ENCODE measurements at places on chromosomes 5 and 9.

DNA sequence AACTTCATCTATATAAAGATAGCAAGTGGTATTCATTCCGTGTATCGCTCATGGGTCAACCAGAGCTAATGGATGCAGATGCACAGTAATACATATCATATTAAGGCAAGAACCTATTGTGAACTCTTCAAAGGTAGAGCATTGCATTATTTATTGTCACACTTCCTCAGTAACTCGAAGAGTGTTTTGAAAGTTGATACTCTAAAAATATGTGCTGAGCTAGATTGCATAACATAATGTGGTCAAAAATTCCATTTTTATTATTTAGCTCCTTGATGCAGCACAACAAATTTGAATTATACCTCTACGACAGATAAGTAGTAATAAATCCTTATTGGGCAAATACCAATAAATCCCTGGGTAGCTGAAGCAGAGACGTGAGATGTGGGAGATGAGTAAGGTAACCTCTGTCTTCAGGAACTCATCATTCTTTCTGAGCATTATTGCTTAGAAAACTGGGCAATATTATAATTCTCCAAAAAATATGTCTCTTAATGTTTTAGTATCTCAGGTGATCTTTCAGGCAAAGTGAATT lies 70.3 kb downstream of the CDH18 start:
- no peak for DNase-seq

DNA sequence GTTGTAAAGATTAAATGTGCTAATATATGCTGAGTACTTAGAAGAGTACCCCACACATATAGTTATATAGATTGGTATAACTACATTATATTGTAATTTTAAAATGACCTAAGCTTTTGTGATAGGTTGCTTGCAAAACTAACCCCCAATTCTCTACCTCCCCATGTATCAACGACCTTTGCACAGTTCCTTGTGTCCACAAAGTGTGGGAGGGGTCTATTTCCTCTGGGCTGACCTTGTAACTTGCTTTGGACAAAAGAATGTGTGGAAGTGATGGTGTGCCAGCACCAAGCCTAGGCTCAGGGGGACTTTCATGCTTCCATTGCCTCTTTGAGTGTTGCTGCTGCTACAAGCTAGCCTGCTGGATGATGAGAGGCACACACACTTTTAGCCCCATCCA lies 20.6 kb downstream of the C5 start:
- no peak for DNase-seq

- DNase-seq, result no peak
These were observed 578.6 kb upstream of the CCNG1 start for GRCh38 chr5:162858770-162859169.

DNA sequence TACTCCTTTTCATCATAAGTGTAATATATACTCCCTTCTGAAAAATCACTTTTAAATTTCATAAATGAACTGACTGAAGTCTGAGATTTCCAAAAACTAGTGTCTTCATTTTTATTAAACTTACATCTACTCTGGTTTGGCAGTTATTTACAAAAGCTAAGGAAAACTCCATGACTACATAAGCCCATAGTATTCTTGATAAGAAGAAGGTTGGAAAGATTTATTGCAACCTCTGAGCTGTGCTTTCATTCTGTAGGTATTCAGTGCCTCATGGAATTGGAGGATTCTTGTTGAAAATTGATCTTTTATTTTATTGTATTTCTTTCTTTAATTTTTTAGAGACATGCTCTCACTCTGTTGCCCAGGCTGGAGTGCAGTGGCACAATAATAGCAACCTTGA lies 41.7 kb downstream of the GNAQ start:
- no peak for DNase-seq

DNA sequence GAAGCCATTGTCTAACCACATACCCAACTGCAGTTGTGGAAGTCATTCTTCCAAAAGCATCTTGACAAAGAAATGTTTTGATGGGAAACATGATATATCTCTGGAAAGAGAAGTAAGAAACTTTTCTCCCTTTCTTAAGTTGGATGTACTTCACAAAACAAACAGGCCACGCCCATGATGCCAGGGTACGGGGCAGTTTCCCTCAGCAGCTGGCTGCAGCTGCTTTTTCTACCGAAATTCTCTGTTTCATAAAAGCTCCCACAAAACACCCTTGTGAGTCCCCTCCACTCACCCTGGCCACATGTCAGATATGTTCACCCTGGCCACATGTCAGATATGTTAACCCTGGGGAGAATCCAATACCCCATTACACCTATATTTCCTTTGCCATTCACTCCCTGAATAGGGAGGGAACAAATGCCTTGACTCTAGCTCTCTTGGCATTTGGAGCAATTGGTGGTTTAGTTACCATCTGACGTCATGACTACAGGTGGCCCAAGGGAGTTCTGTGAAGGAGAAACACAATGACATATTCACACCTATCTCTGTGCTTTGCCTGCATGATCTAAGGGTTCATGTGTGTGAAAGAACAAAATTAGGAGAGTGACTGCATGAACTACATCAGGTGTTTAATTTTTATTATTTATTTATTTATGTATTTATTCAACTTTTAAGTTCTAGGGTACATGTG lies 103.0 kb downstream of the AOPEP start:
- no peak for DNase-seq

DNA sequence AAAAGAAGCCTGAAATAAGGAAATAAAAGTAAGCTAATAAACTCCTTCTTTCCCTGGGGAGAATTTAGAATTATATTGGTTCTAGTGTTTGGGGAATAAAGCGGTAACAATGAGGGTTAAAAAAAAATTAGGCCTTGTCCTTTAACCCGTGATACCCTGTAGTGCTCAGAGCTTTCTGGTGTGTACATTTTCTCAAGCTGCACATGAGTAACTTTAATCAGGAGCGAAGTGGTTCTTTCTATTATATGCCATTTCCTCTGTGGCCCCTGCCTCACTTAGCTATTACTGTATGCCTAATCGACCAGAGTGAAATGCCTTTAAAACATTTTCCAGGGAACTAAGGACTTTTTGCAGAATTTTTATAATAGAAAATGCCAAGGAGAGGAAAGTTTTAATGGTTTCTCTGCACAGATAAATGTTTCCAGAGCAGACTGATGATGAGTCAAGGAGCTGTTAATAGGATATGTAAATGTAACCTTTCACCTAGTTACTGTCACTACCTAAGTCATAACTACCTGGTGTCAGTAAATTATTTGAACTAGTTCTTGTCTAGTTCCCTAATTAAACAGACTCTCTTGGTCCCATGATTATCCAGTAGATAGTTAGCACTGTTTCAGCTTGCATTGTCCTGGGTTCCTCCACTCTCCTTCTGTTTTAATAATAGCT lies 7.6 kb downstream of the PAM start:
- DNase-seq, result no peak

DNA sequence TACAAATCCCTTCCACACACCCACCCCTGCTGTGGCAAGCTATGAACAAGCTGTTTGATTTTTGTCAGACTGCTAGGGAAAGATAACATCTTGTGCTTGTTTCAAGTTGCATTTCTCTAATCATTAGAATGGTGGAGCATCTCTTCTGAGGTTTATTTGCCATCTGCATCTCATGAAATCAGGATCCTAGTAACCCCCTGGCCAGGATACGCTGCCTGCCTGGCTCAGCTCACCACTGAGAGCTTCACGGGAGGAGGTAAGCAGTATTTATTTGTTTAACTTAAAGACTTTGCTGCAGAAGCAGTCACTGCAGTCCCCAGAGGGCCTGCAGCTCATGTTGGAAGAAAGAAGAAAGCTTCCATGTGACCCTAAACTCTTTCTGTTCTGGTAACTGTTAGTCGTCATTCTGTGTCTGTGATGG lies 83.3 kb upstream of the CXCL14 start:
- no peak for DNase-seq

DNA sequence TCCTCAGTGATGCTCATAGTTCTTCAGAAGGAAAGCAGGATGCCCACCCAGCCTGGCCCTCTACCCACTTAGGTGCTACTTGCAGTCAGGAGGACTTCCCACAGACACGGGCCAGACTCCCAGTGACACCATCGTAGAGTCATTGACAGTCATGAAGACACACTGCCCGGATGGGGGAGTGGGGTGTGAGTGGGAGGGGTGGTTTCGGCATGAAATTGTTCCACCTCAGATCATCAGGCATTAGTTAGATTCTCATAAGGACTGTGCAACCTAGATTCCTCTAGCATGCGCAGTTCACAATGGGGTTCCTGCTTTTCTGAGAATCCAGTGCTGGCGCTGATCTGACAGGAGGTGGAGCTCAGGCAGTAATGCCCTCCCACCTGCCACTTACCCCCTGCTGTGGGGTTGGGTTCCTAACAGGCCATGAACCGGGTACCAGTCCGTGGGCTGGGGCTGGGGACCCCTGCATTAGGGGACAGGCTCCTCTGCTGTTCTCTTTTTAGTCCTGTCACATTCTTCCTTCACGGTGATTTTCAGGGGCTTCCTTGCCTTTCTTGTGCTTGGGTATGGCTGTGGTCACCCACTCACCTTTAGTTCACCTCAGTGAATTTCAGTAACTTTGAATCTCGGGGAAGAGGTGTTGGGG lies 88.2 kb upstream of the ANKRD55 start:
- DNase-seq, result no peak

DNA sequence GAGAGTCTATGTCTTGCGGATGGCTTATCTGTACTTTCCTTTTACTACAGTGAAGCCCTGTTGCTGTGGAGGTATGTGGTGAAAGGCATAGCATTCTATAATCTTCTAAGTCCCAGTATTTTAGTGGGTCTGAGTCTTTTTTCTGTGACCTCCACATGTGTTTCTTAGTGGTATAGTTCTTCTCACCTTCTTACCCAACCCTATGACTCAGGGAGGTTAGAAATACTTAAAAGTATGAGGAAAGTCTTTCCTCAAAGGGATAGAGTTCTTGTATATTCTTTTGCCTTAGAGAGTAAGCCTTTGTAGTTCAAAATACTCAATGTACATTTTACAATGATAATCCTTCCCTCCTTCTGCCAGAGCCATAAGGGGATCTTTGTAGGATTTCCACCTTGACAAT lies 621.9 kb upstream of the CTNND2 start:
- DNase-seq, result no peak

GRCh38 chr9:83623679-83624076 lies 735 bp downstream of the IDNK start:
- DNase-seq, result no peak

- no peak for DNase-seq
These were observed 426.8 kb downstream of the KIAA0825 start for GRCh38 chr5:94191604-94192003.

- DNase-seq, result no peak
These were observed 139.0 kb upstream of the ITGA1 start for GRCh38 chr5:52648726-52649125.

All from SW 1271 (cell line).